Activated T-helper 1 cell treated with anti-CD3 and anti-CD28 coated beads, Interleukin-2, amount 50 U/mL, for 16 hours (primary cell): ENCODE measurements at places on chromosomes 2 and 18.

GRCh38 chr2:54332386-54332785, 76.4 kb upstream of the TSPYL6 start:
- DNase-seq: no peak

DNA sequence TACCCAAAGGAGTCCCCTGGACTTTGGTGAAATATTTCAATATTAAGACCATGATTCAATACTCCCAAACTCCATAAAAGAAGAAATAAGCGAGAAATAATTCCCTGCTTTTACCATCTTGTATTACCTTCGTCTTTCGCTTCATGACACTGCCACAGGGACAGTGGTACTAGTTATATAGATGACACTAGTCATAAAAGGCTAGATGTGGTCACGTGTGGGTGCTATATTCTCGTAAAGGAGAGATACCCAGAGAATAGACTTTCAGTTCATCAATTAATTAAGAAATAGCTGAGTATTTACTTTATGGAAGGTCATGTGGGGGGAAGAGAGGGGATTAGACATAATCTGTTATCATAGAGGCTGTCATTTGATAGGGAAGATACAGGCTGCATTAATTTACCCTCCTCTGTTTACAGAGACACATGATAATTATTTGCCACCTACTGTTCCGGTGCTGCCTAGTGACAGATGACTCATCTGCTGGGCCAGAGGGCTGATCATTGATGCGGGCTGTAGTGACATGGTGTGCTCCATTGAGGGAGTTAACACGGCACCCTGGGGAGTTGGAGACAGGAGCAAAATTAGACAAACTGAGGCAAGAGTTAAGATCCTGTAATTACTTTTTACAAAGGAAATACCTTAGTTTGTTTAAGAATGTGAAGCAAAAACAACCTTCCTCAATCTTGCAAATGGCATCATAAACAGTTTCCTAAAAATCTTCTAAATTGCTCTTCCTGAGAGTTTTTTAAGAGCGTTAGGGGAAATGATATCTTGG, 78.2 kb upstream of the ITGB6 start:
- no peak for DNase-seq

GRCh38 chr2:15661295-15661569, 69.6 kb downstream of the DDX1 start:
- DNase-seq: no peak

DNA sequence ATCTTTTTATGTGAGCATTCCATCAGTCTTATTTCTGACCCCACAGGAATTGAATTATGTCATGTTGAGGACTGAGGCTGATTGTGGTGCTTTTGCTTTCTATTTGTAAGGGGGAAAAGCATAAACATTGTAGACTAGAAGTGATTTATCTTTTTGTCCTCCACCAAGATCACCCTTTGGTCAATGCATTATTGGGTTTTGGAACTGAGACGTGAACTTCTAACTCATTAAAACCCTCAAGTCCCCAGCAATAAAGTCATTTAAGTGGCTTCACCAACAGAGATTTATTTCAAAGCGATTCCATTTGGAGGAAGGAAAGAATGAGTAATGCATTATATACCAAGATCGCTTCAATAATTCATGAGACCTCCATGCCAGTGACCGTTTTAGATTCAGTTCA, 75.5 kb upstream of the TXNDC2 start:
- no peak for DNase-seq

DNA sequence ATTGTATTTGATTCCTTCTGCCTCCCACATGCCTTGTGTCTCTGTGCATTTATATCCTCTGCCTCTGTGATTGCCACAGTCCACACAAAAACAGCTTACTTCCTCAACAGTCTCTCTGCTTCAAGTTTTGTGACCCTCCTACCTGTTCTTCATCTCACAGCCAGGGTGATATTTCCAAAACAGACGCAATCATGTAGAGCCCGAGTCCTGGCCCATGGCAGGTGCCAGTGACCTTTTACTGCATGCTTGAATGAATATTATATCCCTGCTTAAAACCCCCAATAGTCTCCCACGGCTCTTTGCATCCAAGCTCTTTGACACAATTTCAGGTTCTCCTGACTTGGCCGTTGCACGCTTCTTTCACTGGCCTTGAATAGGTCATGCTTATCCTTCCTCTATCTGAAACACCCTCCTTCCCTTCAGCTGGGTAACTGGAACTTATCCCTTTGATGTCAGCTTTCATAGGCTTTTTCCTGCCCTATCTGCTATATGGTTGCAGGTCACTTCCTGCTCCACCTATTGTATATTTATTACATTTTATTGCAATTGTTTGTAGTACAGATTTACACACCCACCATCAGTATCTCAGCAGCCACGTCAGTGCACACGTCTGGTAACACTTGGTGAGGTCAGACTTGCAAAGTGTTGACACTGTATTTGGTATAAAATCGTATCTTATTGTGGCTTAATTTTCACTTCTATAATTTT, 29.7 kb upstream of the IL1B start:
- no peak for DNase-seq

DNA sequence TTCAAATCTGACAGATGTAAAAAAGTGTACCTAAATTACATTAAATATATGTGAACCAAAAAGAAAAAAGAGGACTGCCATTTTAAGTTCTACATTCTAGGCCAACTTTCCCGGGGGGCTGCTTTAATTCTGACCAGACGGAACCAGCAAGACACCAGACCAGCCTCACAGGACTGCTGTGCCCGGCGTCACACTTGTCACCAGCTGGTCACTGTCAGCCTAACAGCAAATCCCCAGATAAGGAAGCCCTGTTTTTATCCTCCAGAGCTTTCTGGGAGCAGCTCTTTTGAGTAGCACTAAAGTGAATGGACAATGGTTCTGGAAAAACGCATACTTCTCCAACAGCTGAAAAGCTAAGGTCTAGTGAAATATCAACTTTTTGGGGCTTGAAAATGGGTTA, 35.6 kb downstream of the CYB5A start:
- DNase-seq: no peak

- no peak for DNase-seq
These were observed 4.5 kb downstream of the KANSL3 start for GRCh38 chr2:96633641-96634040.
